ENCODE measurements at places on chromosomes 6 and 20.

- no peak for DNase-seq
These were observed 103.0 kb downstream of the PSMB1 start for GRCh38 chr6:170449835-170450753.

DNA sequence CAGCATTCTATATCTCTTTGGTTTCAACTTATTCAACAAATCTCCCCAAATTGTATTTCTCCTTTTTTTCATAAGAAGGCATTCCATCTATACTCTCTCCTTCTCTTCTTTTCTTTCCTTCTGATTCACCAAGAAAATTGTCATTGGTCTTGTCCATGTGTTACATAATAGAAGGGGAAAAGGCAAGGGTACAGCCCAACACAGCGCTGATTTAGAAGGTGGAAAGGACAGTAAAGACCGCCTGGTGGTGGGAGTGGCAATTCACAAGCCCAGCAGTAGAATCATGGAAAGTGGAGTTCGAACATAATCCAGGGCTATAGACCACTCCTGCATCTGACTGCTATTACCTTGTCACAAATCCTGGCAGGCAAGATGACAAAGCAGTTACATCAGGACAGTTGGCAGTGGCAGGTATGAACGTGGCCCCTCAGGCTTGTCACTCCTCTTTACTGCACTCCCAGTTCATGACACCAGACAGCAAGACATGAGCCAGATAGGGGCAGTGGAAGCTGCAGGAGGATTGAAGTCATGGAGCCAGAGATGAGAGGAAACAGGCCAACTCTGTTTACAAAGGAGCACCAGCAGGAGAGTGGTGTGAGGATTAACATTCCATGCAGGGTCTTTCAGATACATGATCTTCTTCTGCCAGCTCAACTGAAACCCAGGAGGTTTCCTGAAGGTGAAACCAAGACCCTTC, 2.1 kb upstream of the TNFAIP3 start:
- no peak for DNase-seq

GRCh38 chr20:48843057-48843806, 15.4 kb upstream of the PREX1 start:
- DNase-seq, result no peak

DNA sequence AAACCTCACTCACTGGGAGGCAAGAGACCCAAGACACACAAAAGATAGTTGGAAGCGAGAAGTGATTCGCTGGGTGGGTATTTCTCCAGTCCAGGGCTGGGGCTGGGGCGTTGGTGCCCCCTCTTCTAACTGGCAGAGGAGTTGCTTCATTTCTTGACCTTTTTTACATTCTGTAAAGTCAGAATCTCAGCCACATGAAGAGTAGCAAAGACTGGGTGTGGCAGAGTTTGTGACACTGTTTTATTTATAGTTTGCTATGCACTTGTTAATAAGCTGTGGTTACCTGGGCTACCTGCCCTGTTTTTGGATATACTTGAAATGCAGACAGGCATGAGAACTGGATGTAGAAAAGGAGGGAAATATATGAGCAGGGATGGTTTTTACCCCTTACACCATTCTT, 42.3 kb downstream of the IL20RA start:
- DNase-seq, result no peak

- no peak for DNase-seq
These were observed 1.2 kb upstream of the DLL1 start for GRCh38 chr6:170292111-170292406.

DNA sequence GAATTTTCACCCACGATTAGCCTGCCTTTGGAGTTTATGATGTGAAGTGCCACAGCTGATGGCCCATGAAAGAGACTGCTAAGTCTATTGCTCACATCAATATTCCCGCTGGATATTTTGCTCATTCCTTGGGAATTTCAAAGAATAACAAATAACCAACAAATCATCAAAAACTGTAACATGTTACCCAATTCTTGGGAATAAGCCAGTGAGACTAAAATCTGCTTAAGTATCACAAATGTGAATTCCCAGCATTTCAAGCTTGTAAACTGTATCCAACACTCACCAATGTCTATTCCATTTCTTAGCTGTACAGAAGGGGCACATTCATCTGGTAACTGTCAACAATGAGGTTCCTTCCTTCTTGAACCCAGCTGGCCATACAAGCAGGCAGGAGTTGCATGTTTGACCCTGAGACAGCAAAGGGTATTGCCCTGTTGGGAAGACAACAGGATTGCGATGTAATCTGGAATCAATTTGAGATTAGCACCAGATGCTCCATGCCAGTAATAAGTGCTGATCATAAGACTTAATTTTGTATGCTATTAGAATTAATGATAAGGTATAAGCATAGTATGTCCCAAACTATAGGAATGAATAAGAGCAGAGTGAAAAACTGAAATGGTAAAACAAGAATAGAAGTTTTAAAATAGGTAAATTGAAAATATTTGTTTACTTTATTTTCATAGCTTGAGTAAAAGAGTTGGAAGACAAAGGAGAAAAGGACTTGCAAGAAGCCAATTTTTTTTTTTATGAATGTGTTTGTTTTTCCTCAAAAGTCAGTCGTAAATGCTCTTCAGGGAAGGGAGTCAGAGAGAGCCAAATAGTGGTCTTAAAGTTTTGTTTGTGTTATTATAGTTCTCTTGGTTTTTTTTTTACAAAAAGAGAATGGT, 58.8 kb downstream of the RSPO3 start:
- no peak for DNase-seq

DNA sequence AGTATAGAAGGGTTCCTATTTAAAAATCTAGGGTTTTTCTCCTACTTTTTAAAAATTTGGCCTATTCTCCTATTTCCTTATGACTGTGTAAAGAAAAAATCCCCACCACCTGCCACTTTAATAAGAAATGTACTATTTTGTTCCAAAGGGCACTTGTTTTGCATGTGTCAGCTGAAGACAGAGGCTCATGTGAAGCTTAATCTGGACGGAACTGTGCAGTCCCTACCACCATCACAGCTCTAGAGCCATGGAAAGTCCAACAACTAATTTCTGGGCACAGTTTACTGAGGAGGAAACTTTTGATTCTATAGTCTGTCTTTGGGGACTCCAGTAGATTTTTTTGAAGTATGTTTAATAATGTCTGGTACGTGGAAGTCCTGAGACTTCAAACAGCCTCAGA, 60.0 kb upstream of the AHI1 start:
- DNase-seq, result no peak

GRCh38 chr6:125277838-125278237, 23.9 kb downstream of the HDDC2 start:
- DNase-seq, result no peak

GRCh38 chr20:35934050-35934449, 20.3 kb downstream of the SCAND1 start:
- DNase-seq, result no peak

GRCh38 chr6:45661661-45662060, 283.9 kb upstream of the SUPT3H start:
- DNase-seq, result no peak

Measured in T47D (cell line).